RWPE2 (cell line): ENCODE measurements at places on chromosomes 2 and 18.
A peak's percentile ranks its signal among the peaks of the same experiment; 100 is the strongest.

GRCh38 chr2:26561918-26562810 is 79.0 kb downstream of the CIB4 start:
- H3K4me3 ChIP-seq = peak overlapping the region; percentile 14
- no peaks in the 10 kb centered on the region for H3K4me1 ChIP-seq
- peak; percentile 47 for DNase-seq
- H3K36me3 ChIP-seq = no peaks in the 10 kb centered on the region
- H3K27me3 ChIP-seq = peaks cover 59% of the 10 kb centered on the region

DNA sequence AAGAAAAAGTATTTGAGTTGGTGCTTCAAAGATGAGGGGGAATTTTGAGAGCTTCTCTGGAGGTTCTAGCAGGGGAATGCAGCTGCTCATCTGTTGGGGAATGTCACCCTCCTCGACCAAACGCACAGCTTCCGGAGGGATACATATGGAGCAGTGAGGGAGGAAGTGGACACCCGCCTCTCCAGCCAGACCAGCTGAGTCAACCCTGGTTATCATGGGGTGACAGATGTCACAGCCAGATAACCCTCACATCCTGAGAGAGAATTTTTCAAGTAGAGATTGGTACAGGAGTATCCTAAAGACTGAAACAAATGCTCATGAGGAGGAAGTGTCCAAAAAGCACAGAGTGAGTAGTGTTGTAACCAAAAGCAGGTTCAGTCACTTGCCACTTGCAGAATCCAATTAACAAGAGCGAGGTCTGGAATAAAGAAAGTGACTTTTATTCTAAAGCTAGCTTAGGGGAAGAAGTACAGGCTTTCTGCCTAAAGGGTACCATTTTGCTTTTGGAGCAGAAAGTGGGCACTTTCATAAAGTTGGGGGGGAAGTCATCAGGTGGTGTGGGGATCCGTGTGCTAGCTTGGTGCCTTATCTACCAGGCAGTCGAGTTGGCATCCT is 395.2 kb downstream of the RAD51AP2 start:
- no peak for DNase-seq
- H3K27me3 ChIP-seq = no peaks in the 10 kb centered on the region
- H3K36me3 ChIP-seq = no peaks in the 10 kb centered on the region

GRCh38 chr2:205188239-205189138 is 493.8 kb upstream of the NRP2 start:
- no peaks in the 10 kb centered on the region for H3K36me3 ChIP-seq
- DNase-seq = no peak
- H3K4me1 ChIP-seq = no peaks in the 10 kb centered on the region

DNA sequence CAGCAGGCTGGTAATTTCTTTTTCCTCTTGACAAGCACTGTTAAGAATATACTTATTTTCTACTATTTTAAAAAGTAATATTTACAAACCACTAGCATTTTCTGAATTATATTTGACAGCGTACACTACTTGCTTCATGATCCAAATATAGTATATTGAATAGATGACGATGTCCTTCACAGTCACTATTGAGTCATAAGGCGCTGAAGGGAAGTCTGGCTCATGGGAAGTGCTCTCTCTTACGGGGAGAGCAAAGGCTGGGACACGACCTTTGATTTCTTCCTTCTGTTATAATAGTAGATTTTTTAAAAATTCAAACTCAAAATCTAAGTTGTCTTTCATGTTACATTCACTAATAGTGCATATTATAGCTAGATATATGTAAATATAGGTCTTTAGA is 357.1 kb downstream of the SOCS6 start:
- H3K4me1 ChIP-seq = no peaks in the 10 kb centered on the region
- DNase-seq = no peak
- no peaks in the 10 kb centered on the region for H3K36me3 ChIP-seq
- H3K27ac ChIP-seq = no peak overlapping the region
- H3K4me3 ChIP-seq = no peak overlapping the region
- H3K27me3 ChIP-seq = no peaks in the 10 kb centered on the region

DNA sequence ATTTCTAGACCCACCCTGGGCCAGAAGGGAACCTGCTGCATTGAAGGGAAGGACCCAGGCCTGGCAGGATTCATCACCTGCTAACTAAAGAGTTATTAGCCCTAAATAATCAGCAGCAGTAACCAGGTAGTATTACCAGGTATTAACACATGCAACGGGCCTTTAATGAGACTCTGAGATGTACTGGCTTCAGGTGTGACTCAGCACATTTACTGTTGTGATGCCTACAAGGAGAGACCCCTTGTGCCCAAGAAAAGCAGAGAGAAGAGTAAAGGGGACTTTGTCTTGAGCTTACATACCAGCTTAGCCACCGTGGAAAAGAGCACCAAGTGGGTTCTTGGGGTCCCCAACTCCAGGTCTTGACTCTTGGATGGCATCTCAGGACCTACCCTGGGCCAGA is 243.1 kb upstream of the SLC39A10 start:
- no peaks in the 10 kb centered on the region for H3K4me1 ChIP-seq
- DNase-seq = no peak
- H3K27me3 ChIP-seq = no peaks in the 10 kb centered on the region
- no peak overlapping the region for H3K27ac ChIP-seq

DNA sequence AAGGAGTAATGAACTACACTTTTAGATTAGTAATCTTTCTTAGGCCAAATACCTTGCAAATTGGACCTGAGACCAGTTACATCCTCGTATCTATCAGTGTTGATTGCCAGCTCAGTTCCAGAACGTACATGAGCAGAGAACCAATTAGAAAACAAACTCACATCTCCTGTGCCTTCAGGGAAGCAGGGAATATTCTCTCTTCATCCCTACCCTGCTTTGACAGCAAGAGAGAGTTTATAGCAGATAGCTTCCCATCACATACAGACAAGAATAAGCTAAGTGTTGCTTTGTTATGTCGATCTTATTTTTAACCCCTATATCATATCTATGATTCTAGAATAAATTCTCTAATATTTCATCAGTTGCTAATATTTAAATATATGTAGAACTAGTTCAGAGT is 181.8 kb downstream of the DSC3 start:
- no peaks in the 10 kb centered on the region for H3K36me3 ChIP-seq
- peaks cover 5% of the 10 kb centered on the region for H3K27me3 ChIP-seq
- no peak overlapping the region for H3K27ac ChIP-seq
- no peak for DNase-seq

DNA sequence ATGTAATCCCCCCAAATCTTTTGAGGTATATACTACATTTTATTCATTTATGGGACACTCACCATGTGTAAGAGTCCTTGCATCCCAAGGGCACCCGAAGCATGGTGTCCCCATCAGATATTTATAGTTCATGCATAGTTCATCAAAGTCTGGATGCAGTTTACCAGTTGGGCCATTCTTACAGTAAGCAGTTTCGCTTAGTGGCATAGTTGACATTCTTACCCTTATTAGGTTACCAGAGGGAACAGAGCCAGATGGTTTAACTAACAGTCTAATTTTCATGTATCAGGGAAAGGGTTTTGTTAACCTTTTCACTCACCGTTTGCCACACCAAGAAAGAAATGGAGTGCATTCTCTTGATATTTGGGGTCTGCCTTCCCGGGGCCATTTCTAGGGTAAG is 7.1 kb downstream of the ZNF407 start:
- no peaks in the 10 kb centered on the region for H3K27me3 ChIP-seq
- no peaks in the 10 kb centered on the region for H3K4me1 ChIP-seq
- no peaks in the 10 kb centered on the region for H3K36me3 ChIP-seq
- no peak for DNase-seq
- H3K4me3 ChIP-seq = no peak overlapping the region

DNA sequence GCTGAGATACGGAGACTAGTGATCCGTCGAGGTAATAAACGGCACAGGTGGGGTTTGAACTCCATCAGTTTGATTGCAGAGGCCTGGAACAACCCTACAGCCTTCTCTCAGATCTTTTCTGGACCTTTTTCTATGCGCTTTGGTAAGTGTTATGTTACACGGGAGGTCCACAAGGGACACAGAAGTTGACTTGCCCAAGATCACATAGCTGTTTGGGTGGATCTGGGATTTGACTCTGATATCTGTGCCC is 1.1 kb upstream of the DNPEP start:
- H3K36me3 ChIP-seq = peaks cover 20% of the 10 kb centered on the region
- no peak for DNase-seq
- H3K4me3 ChIP-seq = peak overlapping the region; percentile 31
- no peaks in the 10 kb centered on the region for H3K4me1 ChIP-seq
- H3K27me3 ChIP-seq = peaks cover 3% of the 10 kb centered on the region
- peak overlapping the region; percentile 68 for H3K27ac ChIP-seq
